ENCODE measurements at places on chromosomes 2 and 18. TPM values are rescaled to one million over a fixed set of nuclear protein-coding genes. Genes with fewer than 3 reads are reported as not detected.

- no peak for ATAC-seq
Measured at GRCh38 chr2:141941210-141941714, 189.6 kb downstream of the LRP1B start.

GRCh38 chr2:121839584-121839983, 84.1 kb downstream of the TSN start:
- ATAC-seq = no peak

DNA sequence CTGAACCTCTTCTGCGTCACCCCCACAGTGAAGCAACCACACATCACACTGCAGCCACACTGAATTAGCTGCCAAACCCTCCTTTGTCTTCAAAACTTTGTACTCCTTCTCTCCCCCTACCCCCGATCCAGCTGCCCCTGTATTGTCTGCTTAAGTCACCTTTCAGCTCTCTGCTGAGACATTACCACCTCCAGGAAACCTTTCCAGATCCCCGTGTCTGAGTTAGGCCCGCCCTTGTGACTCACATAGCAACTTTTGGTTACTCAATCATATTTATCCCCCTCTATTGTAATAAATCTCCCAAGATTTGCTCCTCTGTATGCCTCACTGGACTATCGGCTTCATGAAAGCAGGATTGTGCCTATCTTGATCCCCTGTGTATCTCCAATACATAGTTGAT, 82.8 kb upstream of the CDCA7 start:
- no peak for ATAC-seq

GRCh38 chr2:74815941-74816340, 18.0 kb upstream of the HK2 start:
- no peak for ATAC-seq

- no peak for ATAC-seq
Measured at GRCh38 chr2:29165362-29166241, 50.4 kb downstream of the CLIP4 start.

- peak; percentile 81 for ATAC-seq
Measured at GRCh38 chr2:195049372-195050031, 607.5 kb upstream of the SLC39A10 start.

DNA sequence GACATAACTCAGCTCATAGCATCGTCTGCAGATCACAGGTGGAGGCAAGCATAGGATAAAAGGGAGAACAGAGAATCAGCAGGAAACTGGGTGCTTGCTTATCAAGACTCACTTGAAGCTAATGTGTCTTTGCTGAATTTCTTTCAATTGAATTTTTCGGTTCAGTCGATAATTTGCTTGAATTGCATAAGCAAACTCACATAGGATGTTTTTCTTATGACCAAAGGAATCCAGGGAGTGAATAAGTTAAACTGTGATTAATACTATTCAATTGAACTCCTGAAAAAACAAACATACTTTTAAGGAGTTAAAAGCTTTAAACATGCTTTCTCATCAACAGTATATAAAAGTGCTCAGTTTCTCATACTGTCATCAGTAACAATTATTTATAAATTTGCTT, 707.1 kb upstream of the ACVR2A start:
- no peak for ATAC-seq

- no peak for ATAC-seq
Measured at GRCh38 chr18:4096486-4096885, 358.6 kb downstream of the DLGAP1 start.

DNA sequence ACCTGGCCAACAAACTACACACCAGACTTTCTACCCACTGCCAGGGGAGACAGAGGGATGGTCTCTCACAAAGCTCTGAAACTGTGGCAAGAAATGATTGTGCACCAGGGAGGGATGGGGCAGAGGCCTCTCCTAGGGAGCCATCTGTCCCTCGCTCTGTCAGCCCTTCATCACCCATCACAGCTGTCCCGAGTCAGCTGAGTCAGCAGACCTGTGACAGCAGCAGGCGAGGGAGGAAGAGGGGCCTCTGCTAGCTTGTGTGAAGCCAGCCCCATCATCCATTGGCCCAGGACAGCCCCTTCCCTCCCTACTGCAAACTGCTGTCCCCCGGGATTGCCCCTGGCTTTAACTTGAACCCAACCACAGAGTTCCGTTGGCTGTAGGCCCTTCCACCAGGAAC, 5.0 kb downstream of the SH2D6 start:
- ATAC-seq = no peak

DNA sequence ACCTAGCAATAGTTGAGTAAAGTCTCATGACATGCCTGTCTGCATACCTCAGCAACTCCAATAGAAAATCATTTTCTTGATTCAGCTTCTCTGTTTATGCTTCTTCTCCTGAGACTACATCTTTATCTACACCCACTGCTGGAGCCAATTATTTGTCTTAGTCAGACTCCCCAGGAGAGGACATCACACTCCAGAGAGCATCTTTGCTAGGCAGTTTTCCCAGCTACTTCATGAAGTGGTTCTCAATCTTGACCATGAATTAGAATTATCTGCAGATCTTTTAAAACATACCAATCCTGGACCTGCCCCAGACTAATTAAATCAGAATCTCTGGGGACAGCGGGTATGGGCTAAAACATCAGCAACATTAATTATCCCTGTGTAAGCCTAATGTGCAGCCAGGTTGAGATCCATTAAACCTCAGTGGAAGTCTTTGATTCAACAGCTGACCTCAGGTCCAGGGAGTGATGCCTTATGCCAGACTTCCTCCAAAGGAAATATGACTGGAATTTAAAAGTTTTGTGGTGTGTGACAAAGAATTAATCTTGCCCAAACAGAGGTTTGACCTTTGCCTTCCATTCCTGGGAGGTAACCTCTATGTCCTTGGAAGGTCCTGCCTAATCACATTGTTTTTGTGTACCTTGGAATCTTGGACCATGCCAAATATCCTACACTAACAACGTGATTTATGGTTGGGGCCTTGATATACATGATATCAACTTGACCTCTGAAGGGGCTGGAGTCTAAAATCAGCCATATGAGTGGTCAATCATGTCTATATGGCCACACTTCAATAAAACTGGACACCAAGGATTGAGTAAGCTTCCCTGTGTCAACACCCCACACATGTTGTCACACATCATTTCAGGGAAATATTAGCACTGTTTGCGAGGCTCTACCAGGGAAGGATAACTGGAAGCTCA, 99.3 kb upstream of the DNAJC10 start:
- ATAC-seq = no peak

- peak; percentile 42 for ATAC-seq
Measured at GRCh38 chr18:48813833-48814489, 136.8 kb downstream of the SMAD7 start.

- no peak for ATAC-seq
Measured at GRCh38 chr2:562391-563364, 114.5 kb downstream of the TMEM18 start.

- ATAC-seq = no peak
Measured at GRCh38 chr2:58620093-58620492, 379.0 kb upstream of the FANCL start.

DNA sequence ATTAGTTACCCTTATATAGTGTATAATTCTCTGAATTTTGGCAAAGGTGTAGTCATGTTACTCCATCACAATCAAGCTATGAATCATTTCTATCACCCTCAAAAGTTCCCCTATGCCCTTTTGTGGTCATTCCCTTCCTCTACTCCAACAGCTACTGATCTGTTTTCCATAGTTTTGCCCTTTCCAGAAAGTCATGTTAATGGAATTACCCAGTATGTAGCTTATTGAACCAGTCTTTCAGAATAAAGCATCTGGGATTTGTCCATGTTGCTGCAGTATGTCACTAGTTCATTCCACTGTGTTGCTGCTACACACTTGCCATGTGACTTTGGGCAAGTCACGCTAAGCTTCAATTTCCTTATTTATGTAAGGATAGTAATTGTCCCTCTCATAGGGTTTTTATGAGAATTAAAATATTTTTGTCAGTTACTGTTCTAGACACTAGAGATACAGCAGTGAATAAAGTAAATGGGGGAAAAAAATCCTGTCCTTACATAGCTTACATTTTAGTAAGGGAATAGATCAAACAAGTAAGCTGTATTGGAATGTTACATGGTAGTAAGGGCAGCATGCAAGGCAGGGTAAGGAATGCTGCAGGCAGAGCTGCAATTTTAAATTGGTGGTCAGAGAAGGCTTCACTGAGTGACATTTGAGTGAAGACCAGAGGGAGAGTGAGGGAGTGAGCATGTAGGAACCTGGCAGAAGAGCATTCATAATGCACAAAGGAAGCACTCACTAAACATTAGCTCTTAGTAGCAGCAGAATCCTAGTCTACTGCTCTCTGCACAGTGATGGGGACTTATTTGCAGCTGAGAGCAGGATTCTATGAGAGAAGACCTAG, 80.3 kb upstream of the TSPYL6 start:
- no peak for ATAC-seq

- ATAC-seq = no peak
Measured at GRCh38 chr2:138902239-138902871, 122.2 kb upstream of the NXPH2 start.

DNA sequence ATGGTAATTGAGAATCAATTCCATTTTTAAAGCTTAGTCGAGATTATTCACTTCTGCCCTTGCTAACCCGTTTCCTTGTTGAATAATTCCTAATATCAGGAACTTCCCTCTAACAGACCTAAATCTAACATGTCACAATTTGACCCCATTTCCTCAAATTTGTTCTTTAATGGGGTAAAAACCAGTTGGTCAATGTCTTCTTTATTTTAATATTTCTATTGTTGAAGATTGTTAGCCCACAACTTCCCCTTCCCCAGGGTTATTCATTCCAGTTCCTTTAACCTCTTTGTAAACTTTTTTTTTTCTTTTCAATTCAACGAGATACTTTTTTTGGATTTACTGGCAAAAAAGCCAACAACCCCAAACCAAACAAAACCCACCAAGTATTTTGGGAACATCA, 7.3 kb downstream of the TNFRSF11A start:
- ATAC-seq = no peak

GRCh38 chr2:437756-438393, 150.0 kb upstream of the ALKAL2 start:
- ATAC-seq = peak; percentile 93

DNA sequence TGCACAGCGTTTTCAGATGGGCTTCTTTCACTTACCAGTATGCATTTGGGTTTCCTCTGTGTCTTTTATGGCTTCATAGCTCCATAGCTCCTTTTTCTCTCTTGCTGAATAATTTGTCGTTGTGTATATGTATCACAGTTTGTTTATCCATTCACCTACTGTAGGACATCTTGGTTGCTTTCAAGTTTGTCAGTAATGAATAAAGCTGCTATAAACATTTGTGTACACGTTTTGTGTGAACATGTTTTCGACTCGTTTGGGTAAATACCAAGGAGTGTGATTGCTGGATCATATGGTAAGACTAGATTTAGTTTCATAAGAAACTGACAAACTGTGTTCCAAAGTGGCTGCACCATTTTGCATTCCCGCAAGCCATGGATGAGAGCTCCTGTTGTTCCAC, 94.7 kb downstream of the FAM168B start:
- ATAC-seq = no peak

GRCh38 chr2:10658914-10659257, 30.9 kb downstream of the NOL10 start:
- no peak for ATAC-seq

- ATAC-seq = no peak
Measured at GRCh38 chr2:149885946-149886345, 298.4 kb upstream of the MMADHC start.

- ATAC-seq = no peak
Measured at GRCh38 chr2:127419448-127420038, 1.3 kb downstream of the PROC start.

- ATAC-seq = peak; percentile 15
Measured at GRCh38 chr18:63302636-63303405, 16.7 kb downstream of the BCL2 start.

- peak; percentile 78 for ATAC-seq
Measured at GRCh38 chr2:174617718-174618117, 20.1 kb upstream of the WIPF1 start.

DNA sequence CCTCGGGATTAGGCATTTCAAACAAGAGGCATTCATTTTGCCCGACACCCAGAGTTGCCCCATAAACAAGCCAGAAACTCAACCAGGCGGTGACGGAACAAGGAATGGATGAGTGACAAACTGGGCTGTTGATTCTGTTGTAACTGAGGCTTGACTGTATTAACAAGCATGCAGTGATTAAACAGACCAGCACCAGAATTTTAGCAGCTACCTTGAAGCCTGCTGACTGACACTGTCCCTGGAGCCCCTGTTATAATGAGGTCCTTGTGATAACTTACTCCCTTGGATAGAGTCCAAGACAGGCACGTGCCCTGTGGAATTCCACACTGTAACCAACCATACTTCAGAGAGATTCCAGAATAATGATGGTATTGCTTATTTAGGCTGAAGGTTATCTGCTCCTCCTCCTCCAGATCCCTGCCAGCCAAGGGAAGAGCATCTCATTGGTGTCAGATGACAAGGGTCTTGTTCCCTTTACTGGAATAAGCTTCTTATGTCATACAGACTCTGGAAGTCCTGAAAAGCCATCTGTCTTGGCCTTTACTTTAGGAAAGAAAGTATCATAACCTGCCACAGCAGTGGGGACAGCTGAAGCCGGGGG, 97.1 kb upstream of the RMDN2 start:
- ATAC-seq = no peak

- ATAC-seq = no peak
Measured at GRCh38 chr18:72700961-72701710, 157.0 kb upstream of the CBLN2 start.

DNA sequence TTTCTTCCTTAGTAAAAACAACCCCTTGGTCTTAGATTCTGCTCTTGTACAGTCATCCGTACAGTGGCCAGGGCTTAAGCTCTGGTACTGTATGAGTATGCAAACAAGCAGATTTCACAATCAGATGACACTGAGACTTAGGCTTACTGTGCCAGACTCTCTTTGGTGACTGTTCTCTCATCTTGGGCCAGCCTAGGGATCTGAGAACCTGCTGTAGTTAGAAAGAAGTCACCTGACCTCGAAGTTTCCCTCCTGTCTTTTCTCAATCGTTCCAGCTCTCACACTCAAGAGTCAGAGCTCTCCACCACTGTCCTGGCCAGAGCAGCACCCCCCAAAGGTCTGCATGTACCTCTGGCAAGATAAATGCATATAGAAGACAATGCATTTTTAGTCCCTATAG, 63.2 kb downstream of the ZEB2 start:
- ATAC-seq = peak; percentile 61

DNA sequence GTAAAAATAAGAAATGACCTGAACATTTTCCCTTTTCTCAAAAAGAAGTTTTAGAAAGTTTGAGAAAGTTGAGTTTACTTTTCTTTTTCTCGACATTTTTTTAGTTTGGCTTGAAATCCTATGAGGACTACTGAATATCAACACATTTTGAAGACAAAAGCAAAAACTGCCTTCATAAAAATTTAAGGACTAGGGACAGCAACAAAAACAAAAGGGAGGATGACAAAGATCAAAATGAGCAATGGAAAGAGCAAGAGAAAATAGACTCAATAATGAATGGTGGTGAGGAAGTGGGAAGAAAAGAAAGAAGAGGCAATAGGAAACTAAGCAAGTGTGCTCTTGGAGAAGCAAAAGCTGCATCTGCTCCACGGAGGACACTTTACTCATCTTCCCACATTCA, 82.5 kb downstream of the ABCA12 start:
- ATAC-seq = no peak

Gene VWA3B
- not detected for total RNA-seq

Gene SS18
- 66.3 TPM for total RNA-seq

Gene ANKRD39
- 25.2 TPM for total RNA-seq

Gene CAVIN2
- total RNA-seq = 0.15 TPM

Gene SUMO1
- 115 TPM for total RNA-seq

Gene ECEL1
- not detected for total RNA-seq

Gene LIPG
- not detected for total RNA-seq

Gene SOCS6
- 0.58 TPM for total RNA-seq

Gene PLB1
- total RNA-seq = 0.90 TPM

Gene CHRNG
- total RNA-seq = not detected

Gene DRC1
- not detected for total RNA-seq

Gene GPR75
- 3.2 TPM for total RNA-seq

Gene HTR2B
- not detected for total RNA-seq

Measured in activated T-helper 17 cell treated with anti-CD3 and anti-CD28 coated beads, Interleukin-2, amount 50 U/mL, for 72 hours (primary cell).